Activated T-helper 2 cell treated with anti-CD3 and anti-CD28 coated beads, Interferon-gamma antibody, Interleukin-2, Interleukin-4, amounts not matched to agents 10 μg/mL and 5 μg/mL and 100 μg/mL, durations not matched to agents 14 hours and 24 hours and 36 hours (primary cell): ENCODE measurements at places on chromosomes 4 and X. TPM values are rescaled to one million over a fixed set of nuclear protein-coding genes. Genes with fewer than 3 reads are reported as not detected.

- DNase-seq, result no peak
Measured at GRCh38 chr4:51906167-51906958, 63.4 kb downstream of the DCUN1D4 start.

DNA sequence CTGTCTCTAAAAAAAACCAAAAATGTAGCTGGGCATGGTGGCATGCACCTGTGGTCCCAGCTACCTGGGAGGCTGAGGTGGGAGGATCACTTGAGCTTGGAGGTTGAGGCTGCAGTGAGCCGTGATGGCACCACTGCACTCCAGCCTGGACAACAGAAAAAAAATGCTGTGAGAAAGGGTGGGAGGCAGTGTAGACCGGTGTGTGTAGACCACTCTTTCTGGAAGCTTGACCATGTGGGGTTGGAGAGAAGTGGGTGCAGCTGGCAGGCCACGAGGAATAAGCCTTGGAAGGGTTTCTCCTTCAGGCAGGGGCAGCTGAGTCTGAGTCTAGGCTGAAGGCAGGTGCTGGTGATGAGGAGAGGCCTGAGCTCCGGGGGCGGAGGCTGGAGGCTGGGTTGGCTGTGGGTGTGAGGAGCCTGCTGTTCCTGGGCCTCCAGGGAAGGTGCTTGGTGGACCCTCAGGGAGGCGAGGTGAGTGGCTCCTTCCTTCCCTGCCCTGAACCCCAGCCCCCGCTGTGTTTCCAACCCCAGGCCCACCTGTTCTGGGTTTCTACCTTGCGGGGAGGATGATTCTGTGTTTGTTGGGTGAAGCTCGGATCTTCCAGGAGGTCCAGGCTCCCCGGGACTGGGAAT lies 9.3 kb upstream of the TBC1D14 start:
- no peak for DNase-seq

- no peak for DNase-seq
Measured at GRCh38 chrX:8179656-8180055, 8.6 kb upstream of the VCX2 start.

DNA sequence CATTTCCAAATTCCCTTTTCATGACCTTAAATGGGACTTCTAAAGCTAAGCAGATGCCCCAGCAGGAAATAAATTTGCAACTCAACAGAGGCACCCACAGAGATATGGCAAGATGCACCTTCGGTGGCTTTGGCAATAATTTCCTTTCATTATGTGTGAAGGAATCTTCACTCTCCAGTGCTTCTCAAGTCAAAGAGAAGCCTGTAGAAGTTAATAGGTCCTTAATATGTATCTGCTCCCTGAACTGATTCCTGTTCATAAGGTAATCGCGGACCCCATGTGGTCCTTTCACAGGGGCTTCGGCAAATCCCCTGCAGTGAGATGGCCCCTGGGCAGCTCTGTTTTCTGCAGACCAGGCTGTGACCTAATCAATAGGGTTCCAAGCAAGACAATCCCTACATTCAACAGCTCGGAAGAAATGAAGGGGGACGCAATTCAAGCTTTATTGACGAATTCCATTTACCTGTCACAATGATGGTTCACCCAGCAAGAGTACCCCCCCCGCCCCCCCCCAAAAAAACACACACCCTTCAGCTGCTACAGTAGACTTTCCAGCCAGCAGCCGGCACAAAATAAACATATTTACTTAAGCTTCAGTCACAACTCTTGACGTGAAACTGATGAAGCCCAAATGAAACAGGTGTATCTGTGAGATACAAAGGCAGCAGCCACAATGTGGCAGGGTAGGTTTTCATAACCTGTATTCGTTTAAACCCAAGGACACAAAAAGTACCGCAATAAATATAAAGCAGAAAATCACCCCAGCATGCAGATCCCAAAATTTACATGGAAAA lies 35.3 kb downstream of the FAT1 start:
- no peak for DNase-seq

- DNase-seq, result no peak
Measured at GRCh38 chr4:105387466-105387865, 86.4 kb downstream of the PPA2 start.

DNA sequence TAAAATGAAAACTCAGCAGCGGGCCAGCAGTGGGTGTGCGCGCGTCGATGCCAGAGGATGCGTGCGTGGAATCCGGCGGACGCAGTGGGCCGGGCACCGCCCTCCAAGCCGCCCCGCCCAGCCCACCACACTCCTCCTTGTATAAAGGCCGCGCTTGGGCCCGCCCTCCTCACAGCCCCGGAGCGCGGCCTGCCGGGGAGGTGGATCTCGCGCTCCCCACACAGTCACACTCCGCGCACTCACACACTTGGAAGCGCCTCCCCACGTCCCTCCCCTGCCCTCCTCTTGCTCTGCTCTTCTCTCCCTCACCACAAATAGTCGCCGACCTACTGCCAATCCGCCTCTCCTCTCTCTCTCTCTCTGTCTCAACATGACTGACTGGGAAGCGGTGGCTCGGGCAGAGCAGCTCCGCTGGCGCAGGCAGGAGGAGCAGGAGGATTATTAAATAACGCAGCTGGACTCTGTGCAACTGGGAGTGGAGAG lies at the start of gene CCSER1:
Gene CCSER1 (plus strand): TSS at position 172 of the 483 bp plus-strand sequence.
- DNase-seq, result no peak

- DNase-seq, result no peak
Measured at GRCh38 chrX:17052210-17052609, 105.8 kb downstream of the REPS2 start.

- no peak for DNase-seq
Measured at GRCh38 chr4:56414135-56414670, 21.2 kb downstream of the PPAT start.

DNA sequence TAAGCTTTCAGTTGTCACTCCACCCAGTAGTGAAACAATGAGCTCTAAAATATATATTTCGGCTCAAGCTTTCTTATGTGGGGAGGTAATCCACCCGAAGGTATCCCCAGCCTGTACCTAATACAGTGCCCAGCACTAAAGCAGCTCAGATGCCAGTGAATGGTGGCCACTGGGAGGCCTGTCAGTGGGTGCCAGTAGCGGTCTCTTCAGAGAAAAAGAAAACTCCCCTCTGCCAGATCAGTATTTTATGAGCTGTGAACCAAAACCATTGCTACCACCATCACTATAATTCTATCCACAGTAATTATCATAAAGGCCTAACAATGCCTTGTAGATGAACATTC lies 835 bp upstream of the NFKB1 start:
- DNase-seq, result no peak

- DNase-seq, result no peak
Measured at GRCh38 chr4:159224408-159224807, 121.5 kb downstream of the RAPGEF2 start.

GRCh38 chr4:144356941-144357381 lies 216.4 kb upstream of the GYPA start:
- no peak for DNase-seq

- DNase-seq, result no peak
Measured at GRCh38 chr4:8235224-8235623, 34.3 kb upstream of the HTRA3 start.

- no peak for DNase-seq
Measured at GRCh38 chr4:123659262-123659661, 262.7 kb downstream of the SPRY1 start.

DNA sequence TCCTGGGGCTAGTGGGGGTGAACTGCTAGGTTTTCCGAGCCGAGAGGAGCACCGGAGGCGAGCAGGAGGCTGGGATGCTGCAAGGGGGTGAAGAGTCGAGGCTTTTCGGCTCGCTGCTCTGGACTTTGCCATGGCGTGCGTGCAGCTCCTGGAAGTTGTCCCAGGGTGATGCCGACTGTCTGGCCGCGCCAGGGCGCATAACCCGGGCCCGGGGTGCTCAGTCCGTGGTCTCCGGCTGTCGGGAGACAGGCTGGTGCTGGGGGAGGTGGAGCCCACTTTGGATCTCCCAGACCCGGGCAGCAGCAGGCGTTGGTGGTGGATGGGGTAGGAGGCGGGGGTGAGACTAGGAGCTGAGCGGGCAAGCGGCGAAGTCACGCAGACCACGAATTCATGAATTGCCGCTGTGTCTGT lies 793 bp downstream of the GRIA3 start:
- no peak for DNase-seq

DNA sequence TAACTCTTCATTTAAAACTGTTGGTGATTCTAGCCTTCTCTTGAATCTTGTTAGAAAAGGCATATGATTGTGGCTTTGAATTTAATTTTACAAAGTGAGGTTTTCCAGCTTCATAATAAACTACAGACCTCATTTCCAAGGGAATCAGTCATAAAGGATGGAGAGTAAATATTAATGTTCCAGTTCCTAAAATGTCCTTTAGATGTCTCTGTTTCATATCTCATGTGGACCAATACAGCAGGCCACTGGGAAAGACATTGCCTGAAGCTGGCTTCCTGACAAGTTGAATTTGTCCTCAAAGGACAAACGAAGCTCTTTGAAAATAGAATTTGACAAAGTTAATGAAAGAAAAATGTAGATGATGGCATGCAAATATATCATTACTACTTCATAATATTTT lies 125.4 kb downstream of the ZNF330 start:
- DNase-seq, result no peak

- DNase-seq, result no peak
Measured at GRCh38 chrX:2561456-2561855, 60.7 kb upstream of the DHRSX start.

- no peak for DNase-seq
Measured at GRCh38 chrX:130543603-130544325, 142.0 kb downstream of the RBMX2 start.

DNA sequence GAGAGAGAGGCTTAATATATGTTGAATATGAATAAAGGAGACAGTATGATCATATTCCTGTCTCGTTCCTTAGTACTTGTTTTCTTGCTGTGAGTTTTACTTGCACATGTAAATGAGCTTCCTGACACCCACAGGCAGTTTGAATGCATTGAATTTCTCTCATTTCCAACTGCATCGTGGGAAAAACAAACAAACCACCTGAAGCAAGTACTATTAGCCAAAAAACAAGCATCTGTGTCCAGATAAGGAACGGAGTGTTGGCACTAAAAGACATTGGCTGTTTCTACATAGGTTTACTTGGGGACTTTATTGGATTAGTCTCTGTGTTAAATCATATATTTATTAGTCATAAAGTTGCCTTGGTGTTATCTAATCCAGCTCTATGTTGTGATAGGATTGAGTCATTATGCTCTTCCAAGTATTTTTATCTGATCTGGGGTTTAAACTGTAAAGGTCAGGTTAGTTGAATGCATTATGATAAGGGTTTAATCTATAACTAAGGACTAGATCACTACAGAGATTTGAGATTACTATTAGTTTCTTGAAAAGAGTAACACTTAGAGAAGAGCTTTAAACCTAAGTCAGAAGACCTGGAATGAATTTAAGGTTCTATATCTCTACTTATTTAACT lies 339.0 kb upstream of the SPANXN4 start:
- no peak for DNase-seq

GRCh38 chr4:23388699-23389395 lies 501.0 kb downstream of the PPARGC1A start:
- no peak for DNase-seq

DNA sequence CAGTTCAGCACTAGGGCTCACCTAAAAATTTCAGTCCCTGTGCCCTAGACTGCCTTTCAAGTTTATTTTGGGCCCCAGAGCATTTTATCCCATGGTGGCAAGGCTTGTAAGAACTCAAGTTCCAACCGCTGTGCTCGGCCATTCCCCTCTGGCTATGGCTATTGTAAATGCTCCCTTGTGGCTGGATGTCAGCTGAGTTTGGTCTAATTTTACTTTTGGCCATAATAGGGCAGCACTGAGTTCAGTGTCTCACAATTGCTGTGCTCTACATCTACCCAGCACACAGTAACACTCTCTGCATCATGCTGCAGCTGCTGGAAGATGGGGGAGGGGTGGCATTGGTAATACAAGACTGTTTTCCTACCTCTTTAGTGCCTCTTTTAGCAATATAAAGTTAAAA lies 210.8 kb upstream of the IRS4 start:
- no peak for DNase-seq

DNA sequence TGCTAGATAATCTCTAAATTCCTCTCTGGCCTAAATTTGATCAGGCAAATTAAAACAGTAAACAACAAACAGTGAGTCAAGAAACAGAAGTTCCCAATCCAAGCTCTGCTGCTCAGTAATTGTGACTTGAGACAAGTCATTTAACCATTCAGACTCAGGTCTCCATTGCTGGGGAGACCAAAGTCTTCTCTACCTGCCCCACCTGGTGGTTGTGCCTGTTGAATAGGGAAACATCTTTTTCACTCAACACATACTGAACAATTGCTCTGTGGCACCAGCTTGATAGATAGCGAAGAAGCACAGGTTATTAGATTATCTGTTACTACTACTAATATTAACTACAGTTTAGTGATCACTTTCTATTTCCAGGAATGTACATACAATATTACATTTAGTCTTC lies 112.1 kb upstream of the EOLA2 start:
- DNase-seq, result no peak

- DNase-seq, result no peak
Measured at GRCh38 chrX:75781611-75782010, 3.4 kb downstream of the MAGEE2 start.

DNA sequence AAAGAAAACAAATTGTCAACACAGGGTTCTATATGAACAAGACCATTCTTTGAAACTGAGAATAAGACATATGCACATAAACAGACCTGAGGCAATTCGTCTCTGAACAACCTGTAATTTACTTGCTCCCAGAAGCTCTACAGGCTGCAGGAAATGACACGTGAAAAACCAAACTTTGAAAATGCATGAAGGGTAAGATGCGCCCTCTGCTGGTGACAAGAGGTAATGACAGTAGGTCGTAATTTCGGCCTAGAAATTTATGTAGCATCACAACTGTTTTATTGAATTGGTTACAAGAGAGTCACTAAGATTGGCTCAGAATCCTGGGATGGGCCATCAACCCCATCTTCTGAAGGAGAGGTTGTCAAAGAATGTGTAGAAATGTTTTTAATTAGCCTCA lies 276.5 kb downstream of the PPP4R3C start:
- DNase-seq, result no peak

DNA sequence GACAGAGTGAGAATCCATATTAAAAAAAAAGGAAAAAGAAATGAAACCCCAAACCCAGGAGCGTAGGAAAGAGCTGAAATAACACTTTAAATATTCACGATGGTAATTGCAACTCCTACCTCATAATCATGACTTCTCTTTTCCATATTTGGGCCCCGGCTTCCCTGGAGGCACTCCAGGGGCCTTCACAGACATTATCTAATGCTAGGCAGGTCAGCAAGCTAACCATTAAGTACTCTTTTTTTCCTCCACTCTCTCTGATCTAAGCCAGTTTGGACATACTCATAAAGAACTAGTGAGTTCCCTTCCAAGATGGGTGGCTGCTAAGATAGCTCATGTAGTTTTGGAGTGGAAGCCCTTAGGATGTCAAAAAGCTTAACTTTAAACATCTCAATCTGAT lies 83.2 kb downstream of the SH3KBP1 start:
- DNase-seq, result no peak

COL25A1 gene
- 0.07 TPM in 1 of 2 replicates, not detected in the other for total RNA-seq

AKAP4 gene
- not detected in 2 replicates for total RNA-seq

GPR173 gene
- not detected in 2 replicates for total RNA-seq

RPA4 gene
- 0.74 and 1.3 TPM in 2 replicates for total RNA-seq

MYOZ2 gene
- total RNA-seq, result not detected in 2 replicates

IL13RA2 gene
- total RNA-seq, result not detected in 2 replicates

SPANXB1 gene
- total RNA-seq, result not detected in 2 replicates

PPP1R2C gene
- not detected in 2 replicates for total RNA-seq
